Neuronal stem cell (in vitro differentiated cells): ENCODE measurements at places on chromosomes 7 and 10.

DNA sequence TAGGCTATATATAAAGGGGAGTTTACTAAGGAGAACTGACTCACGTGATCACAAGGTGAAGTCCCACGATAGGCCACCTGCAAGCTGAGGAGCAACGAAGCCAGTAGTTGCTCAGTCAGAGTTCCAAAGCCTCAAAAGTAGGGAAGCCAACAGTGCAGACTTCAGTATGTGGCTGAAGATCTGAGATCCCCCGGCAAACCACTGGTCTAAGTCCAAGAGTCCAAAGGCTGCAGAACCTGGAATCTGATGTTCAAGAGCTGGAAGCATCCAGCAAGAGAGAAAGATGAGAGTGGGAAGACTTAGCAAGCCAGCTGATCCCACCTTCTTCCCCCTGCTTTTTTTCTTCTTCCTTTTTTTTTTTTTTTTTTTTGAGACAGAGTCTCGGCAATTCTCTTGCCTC is 27.0 kb upstream of the GSDME start:
- no peak for DNase-seq

DNA sequence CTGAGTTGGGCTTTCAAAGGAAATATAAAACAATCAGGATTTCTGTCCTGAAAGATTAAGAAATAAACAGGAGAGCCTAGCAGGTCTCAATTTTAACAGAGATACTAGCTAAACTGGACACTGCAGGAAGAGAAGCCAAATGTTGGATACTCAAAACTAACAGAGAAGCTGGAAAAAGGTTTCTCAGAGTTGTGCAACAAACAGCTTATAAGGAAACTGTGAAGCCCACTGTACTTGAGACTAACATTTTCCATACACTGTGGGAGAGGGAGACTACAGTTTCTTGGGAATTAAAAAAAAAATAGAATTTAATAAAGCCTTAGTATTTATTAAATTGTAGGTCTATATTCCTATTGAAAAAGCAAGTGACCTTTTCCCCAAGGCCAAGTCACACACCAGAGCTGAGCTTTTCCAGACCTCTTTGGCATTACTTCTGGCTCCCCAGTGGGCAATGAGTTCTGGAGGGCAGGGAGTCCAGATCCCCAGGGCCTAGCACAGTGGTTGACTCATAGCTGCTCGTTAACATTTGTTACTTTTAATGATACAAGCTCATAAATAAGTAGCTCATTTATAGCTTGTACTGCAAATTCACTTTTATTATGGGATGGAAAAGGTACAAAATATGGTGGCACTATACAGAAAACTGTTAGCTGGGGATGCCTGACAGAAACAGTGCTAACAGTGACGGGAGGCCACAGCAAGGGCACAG is 68.3 kb downstream of the MINDY3 start:
- DNase-seq = no peak

GRCh38 chr7:7895754-7896153 is 72.8 kb upstream of the GLCCI1 start:
- no peak for DNase-seq

- no peak for DNase-seq
These were observed 348.3 kb upstream of the AKR1E2 start for GRCh38 chr10:4477664-4478063.

DNA sequence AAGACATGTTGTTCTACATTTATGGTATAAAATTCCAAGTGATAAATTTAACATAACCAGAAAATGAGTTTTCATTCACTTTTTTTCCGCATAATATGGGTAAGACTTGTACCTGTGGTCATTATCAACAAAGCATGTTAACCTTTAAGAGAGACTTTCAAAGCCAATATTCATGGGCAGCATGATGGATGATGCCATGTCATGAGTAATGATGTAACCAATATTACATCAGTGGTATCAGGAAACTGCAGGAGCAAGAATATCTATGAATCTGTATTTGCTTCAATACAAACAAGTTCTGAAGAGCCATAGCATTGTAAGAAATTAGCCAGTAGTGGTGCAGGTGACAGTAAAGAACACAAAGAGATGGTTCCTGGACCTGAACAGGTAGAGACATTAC is 126.9 kb downstream of the C1GALT1 start:
- DNase-seq = no peak

DNA sequence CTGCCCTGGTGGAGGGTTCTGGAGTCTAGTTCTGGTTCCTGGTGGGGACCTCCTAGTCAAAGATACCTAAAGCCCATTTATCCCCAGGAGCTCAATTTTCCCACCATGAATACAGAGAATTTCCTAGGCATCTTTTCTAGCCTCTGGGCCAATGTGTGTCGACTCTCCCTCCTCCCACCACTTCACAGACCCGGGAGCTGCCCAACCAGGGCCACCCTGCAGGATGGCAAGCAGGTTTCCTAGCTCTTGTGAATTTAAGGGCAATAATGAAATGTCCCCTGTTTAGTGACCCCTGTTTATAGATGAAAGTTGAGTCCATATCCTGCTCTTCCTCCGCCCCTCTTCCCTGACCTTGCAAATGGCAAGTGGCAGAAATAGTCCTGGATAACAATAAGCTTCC is 9.4 kb downstream of the DLX5 start:
- DNase-seq = no peak

GRCh38 chr10:80108576-80109239 is 23.8 kb upstream of the PLAC9 start:
- no peak for DNase-seq

DNA sequence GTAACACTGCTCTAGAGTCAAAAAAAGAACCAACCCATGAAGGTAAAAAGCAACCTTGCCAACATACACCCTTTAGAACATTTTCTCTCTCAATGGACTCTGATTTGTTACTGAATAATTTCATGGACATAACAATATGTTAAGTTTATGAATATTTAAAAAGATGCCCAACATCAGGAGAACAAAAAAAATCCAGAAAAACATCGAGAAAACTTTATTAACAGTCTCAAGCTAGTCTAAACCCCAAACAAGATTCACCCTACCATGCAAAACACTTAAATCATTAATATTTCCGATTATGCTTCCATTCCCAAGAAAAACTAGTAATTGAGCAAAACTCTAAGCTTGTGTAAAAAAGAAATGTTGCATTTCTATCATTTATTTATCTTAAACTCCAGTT is 46.7 kb downstream of the OSBPL3 start:
- DNase-seq = no peak

GRCh38 chr7:36280840-36281812 is 108.5 kb upstream of the ANLN start:
- no peak for DNase-seq

GRCh38 chr7:41436139-41436538 is 266.8 kb downstream of the INHBA start:
- no peak for DNase-seq

GRCh38 chr7:27110186-27111031 is 7.9 kb upstream of the HOXA2 start:
- DNase-seq = no peak

DNA sequence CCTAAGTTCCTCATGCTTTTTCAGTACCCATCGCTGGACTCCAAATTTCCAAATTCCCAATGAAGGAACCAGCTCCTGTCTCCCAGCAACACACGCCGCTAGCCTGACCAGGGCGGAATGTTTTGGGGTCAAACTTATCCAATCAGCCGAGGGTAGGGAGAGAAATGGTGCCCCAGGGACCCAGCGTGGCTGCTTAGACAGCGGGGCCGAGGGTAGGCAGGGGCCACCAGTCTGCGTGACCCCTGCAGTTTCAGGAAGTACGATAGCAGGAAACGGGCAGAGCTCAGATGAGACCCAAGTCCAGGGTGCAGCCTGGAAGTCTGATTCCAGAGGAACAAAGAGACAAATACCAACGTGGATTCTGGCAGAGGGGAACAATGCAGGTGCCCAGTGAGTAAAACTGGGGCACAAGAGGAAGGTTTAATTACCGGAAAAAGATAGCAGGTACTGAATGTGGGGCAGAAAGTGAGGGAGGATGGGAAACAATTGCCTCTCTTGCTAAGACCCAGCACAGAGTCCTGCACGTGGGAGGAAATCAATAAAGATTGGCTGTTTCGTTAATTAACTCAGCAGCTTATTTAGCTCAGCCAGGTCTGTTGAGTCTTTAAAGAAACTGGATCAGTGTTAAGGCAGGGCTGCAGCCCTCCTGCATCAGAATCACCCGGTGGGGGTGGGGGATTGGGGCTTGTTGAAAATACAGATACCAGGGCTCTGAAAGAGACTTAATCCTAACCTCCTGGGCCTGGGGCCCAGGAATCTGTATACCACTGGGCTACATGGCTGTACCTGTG is 50.4 kb upstream of the NFE2L3 start:
- DNase-seq = peak; percentile 51

DNA sequence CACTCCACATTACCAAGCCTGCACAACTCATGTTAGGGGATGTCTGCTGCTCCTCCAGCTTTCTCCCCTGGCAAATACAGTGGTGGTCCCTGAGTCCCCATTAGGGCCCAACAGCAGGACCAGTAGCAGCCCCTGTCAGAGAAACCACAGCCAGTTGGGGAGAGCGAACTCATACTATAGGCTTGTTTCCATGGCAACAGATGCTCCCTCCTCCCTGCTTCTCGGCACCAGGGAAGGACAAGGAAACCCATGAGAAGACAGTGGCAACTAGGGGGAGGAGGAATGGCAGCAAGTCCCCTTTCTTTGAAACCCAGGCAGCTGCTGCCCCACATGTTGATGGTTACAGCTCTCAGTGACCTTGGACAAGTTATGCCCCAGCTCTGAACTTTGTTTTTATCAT is 326.4 kb downstream of the KCNMA1 start:
- DNase-seq = peak; percentile 54

- no peak for DNase-seq
These were observed 368.8 kb downstream of the PRPF18 start for GRCh38 chr10:13955409-13956068.

GRCh38 chr10:34520084-34520483 is 295.0 kb downstream of the PARD3 start:
- no peak for DNase-seq

GRCh38 chr10:17077346-17077781 is 52.2 kb downstream of the CUBN start:
- no peak for DNase-seq

- DNase-seq = no peak
These were observed 5.1 kb downstream of the AUTS2 start for GRCh38 chr7:69603351-69603750.

DNA sequence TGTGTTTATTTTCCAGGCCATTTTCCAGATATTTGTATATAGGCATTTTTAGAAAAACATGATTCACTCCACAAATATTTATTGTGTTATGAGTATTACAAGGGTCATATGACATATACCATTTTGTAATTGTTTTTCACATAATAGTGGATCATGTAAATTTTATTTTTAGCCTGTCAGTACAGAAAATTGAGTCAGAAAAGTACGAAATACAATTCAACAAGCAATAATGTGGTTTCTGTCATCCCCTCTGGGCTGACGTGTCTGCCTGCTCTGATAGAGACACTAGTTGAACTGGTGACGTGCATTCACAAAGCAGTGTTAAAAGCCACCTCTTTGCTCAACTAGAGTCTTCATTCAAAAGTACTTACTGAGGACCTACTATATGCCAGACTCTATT is 97.9 kb upstream of the STEAP1B start:
- no peak for DNase-seq

GRCh38 chr7:126930166-126930565 is 322.6 kb downstream of the GRM8 start:
- DNase-seq = no peak

- DNase-seq = no peak
These were observed 1392.4 kb upstream of the CELF2 start for GRCh38 chr10:9625304-9625703.

GRCh38 chr10:34698248-34698831 is 116.8 kb downstream of the PARD3 start:
- DNase-seq = no peak

DNA sequence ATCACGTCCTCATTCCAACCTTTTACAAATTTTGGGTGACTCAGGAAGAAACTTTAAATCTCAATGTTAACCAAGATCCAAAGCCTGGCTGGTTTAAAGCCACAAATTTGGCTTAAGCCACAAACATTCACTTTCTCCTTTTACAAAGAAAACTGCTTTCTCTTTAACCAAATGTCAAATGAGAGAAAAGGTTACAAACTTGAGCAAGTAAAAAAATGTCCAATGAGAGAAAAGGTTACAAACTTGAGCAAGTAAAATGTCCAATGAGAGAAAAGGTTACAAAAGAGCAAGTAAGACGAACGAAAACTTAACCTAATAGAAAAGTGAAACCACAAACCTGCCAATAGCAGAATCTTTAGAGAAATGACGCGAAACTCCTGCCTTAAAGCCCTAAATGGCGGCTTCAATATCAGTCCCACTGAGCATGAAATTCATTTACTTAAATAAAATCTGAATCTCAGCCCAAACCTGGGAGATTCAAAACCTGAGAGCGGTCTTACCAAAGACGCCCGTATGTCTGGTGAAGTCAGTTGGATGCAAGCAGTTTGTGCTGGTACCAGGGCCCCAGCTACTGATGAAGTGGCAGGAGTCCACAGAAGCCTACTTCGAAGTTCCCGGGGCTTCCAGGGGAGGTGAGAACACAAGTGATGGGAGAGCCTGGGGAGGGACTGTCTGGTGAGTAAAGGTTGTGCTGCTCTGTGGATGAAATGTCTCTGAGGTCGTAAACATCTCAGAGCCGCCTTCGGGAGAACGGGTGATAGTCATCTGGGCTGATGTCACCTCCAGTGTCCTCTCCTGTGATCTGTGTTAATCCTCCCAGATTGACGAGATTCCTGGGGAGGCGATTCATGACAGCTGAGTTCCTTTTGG is 74.6 kb downstream of the PAXIP1 start:
- DNase-seq = peak; percentile 45

DNA sequence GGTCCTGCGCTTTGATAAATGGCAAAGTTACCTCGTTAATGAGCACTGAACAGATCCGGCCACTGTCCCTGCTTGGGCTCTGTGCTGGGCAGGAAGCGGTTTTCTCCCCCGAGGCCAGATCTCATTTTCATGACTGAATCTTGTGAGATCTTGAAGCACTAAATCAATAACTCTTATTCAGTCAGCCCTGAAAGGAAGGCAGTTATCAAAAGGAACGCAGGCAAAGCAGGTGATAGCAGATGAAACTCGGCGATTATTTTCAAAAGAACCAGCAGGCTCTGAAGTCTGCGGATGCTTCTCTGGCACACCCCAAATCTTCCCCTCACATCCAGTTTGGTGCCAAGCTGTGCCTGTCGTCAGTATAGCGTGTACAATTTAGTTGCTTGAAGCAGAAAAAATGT is 228.7 kb downstream of the BAMBI start:
- DNase-seq = no peak

- DNase-seq = no peak
These were observed 21.9 kb downstream of the SGPL1 start for GRCh38 chr10:70837660-70838059.

DNA sequence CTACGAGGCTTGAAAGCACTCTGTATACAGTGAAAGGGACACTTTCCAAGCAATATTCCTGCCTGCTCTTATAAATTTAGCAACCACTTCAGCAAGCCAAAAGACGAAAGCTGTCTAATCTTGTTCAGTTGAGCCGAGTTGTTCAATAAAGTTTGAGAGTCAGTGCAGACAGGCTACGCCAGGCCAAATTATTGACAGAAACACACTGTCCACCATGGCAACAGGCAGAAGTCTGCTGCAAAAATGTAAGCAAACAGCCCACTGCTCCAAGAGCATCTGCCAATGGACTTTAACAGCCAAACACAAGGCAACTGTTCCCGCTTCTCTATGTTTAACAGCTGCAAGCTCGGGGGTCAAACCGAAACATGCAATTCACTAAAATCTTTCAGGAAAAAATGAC is 85.7 kb downstream of the GLI3 start:
- no peak for DNase-seq
